ENCODE measurements at places on chromosomes 6 and 20.

DNA sequence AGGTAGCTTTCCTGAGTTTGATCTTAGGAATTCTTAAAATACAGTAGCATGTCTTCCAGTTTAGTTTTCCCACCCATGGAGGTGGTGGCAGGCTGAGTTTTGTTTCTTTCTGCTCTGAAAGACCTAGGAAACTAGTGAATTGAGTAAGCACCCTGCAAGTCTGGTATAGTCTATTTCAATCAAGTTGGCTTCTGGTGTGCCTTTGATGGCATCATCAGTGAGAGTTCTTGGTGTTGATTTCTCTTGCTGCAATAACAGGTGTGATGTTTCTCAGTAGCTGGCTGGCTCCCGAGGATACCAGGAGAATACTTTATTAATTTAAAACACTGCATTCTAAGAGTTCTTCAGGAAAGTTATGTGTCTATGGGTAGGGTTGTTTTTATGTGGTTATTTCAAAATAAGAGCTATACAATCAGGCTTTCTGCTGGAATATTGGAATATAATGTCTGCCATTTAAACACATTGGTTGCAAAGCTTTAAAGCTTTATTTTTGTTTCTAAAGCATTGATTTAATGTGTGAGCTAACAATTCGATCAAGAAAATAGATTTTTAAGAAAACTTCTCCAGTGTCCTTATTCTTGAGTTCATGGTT lies 19.0 kb downstream of the VAPB start:
- no peak for DNase-seq

- no peak for DNase-seq
Observed at GRCh38 chr6:39296745-39297640, 17.2 kb downstream of the KCNK17 start.

GRCh38 chr6:63690221-63690620 lies 54.6 kb downstream of the PHF3 start:
- no peak for DNase-seq

- DNase-seq, result no peak
Observed at GRCh38 chr6:164911873-164912580, 397.4 kb downstream of the C6orf118 start.

DNA sequence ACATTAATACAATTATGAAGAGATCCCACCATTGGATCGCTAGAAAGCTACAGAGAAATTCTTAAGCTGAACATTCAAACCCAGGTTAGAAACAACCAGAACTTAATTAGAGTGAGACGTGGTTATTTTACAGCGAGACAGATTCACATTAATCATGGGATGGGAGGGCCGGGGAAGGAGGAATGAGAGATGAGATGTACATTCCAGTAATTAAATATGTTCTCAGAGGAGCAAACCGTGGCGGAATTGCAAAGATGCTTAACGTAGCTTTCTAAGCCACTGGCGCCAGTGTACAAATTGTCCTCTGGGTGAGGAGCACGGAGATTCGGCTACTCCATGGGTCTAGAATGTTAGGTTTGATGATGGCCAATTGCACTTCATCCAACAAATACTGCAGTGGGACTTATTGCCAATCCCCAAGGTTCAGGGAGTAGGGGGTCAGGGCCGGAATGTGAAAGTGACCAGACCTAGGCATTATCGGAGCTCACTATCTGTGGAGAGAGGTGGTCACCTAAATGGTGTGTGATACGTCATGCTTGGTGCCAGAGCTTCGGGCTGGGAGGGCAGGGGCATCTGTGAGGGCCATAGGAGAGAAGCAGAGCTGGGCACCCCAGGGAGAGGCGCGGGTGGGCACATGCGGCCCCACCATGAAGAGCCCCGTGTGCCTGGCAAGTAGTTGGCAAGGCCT lies 114.7 kb downstream of the EDN3 start:
- no peak for DNase-seq

DNA sequence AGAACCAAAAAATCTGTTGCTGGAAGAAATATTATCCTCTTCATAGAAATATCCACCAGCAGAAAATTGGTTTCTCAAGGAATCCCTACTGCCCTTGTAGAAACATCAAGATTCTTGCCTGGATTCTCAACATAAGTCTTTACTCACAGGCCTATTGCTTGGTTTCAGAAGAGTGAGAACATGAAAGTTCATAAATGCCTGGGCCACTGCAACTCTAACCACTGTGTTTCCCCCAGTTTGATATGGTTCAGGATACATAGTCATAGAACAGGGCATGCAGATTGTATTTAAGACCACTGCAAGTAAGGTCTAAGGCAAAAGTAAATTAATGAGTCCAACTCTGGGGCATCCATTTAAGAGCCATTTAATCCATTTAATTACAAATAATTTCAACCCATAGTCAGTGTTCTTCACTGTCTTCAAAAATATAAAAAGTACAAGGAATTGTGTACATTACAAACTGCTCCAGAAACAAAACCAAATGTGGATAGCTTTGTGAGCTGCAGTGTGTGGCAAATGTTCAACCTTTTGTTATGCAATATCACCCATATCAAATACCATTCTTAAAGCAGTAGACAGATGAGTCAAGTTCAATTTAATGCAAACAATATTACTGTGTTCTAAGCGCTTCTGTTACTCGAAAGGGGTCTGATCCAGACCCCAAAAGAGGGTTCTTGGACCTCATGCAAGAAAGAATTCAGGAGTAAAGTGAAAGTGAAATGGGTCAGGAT lies 83.3 kb downstream of the OPRM1 start:
- no peak for DNase-seq

DNA sequence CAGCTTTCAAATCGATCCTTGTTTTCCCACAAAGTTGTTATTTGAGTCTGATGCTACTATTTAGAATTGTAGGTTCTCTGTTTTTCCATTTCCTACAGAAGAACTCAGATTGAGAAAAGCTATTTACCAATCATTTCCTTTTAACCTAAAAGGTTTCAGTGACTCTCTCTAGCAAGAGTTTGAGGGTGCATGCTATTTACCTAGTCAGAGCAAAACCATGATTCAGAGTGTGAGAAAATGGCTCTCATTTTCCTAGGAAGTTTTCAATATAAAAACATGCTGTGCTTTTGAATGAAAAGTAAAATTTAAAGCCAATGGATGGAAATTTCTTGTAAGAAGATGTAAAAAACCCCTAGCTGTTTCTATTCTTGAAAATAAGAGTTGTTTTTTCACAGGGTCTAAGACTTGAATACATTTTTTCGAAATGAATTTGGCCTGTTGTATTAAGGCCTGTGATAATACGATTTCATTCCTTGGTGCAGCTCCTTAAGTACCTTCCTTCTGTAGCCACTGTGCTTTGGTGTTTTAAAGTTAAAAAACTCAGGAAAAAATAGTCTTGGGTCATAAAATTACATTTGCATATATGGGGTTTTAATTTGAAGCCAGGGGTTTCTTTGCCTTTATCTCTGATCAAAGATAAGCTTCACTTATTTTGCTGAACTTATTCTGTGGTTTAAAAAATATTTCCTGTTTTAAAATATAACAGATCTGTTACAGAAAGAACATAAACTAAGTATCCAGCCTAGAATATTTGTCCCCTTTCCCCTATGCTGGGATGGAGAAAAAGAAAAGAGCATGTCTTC lies 18.0 kb upstream of the RSPH3 start:
- DNase-seq, result no peak

- DNase-seq, result no peak
Observed at GRCh38 chr20:711576-711975, 36.0 kb upstream of the SCRT2 start.

- no peak for DNase-seq
Observed at GRCh38 chr6:159110013-159110412, 59.2 kb upstream of the FNDC1 start.

DNA sequence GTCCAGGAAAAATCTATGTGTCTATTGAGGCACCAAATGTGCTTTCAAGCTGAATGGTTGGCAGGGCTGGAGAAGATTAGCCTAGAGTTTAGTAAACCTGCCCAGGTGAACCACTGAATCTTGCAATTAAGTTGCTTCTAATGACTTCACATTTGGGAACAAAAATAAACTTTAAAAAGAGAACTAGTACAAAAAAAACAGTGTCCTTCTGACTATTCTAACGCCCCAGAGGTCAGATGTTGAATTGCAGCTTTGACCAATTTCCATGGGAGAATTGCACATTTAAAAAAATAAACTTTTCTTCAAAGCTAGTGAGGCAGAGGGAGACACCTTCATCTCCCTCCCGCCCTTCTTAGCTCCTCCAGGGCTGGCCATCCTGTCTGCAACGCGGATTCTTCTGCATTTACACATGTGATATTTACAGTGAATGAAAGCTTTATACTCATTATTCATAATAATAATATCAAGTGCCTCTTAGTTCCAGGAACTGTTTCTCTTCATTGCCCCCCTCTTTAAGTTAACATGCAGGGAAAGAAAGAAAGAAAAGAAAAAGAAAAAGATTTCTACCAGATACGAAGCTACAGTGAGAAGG lies 270.2 kb downstream of the SMOC2 start:
- DNase-seq, result no peak

GRCh38 chr20:13552061-13552460 lies 86.7 kb downstream of the TASP1 start:
- DNase-seq, result no peak

DNA sequence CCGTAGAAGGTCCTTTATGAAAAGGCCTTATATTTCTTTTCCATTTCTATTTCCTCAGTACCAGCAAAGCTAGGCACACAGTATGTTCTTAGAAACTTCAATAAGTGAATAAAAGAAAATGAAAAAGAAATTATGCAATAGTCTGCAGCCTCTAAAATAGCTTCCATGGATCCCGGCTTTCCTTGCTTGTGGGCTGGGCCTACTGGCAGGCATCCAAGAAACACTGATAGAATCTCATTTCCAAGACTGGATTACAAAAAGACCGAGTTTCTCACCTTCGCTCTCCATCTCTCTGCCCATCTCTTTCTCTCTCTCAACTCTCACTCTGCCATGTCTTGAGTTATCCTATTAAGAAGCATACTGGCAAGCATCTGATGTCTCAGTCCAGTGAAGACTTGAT lies 187.5 kb upstream of the FKBP1C start:
- DNase-seq, result no peak

DNA sequence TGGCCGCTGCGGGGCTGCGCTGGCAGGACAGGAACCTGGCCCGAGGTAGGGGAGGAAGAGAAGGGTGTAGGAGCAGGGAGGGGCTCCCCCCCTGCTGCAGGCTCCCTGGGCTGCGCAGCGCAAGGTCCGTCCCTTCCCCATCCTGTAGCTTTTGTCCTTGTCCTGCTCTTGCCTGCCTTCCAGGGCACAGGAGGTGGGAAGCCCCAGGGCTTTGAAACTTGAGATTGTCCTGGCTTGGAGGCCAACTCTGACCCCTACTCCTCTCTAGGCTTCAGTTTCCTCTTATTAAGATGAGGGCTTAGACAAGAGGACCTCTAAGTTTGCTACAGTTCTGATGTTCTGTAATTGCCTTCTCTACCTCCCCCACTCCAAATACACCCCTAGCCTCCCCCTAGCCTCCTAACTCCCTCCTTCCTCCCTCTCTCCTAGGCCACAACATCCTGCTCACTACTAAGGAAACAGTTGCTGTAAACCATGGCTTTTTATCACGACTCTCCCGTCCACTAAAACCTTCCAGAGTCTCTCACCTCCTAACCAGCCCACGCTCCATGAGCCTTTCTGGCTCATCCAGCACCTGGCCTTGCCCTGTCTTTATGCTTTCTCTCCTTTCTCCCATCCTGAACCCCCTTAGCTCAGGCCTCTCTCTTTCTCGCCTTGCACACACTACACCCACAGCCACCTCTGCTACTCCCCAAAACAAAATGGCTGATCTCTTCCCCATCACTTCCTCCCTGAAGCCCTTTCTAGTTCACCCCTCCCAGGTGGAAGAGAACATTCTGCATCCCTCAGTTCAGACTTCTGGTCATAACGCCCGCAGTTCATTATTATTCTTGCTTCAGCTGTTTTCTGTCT lies 10.2 kb downstream of the UNC5CL start:
- no peak for DNase-seq

- DNase-seq, result no peak
Observed at GRCh38 chr6:167161851-167162467, 4.2 kb upstream of the GPR31 start.
